ENCODE measurements at places on chromosomes 4 and X.

DNA sequence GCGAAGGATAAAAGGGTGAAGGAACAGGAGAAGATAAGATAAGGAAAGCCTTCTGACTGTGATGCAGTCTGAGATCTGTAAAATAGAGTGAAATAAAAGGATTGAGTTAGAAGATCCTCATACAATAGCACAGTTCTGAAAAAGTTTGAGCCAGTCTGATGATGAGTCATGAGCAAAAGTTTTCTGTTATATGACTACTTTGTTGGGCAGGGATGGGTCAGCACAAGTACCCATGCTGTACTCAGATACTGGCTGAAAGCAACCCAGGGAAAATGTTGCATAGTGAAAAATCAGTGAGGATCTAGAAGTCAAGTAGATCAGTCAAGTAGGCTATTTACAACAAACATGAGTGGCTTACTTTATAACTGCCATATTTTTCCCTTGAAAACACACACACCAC is 253.5 kb downstream of the PCDH10 start:
- DNase-seq = no peak

GRCh38 chr4:133910165-133910564 is 291.4 kb downstream of the PABPC4L start:
- no peak for DNase-seq

- no peak for DNase-seq
Measured at GRCh38 chr4:183961795-183962194, 56.7 kb downstream of the STOX2 start.

DNA sequence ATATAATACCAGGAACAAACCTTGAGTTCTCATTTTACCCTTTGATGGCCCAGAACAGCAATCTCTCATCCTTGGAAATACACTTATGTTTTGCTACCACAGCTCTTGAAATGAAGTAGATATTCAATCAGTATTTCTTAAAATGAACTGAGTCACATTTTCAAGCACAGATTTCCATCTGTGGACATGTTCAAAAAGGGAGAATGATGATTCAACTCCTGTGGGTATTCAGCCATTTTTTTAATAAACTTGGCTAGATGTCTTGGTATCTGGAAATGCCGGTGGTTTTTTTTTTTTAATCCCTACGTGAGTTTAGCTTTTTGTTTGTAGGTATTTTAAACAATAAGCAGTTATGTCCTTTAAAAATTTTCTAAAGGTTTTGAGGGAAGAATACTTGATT is 64.2 kb upstream of the TRPC5OS start:
- DNase-seq = no peak

GRCh38 chr4:140944572-140944971 is 188.4 kb upstream of the TBC1D9 start:
- DNase-seq = no peak

DNA sequence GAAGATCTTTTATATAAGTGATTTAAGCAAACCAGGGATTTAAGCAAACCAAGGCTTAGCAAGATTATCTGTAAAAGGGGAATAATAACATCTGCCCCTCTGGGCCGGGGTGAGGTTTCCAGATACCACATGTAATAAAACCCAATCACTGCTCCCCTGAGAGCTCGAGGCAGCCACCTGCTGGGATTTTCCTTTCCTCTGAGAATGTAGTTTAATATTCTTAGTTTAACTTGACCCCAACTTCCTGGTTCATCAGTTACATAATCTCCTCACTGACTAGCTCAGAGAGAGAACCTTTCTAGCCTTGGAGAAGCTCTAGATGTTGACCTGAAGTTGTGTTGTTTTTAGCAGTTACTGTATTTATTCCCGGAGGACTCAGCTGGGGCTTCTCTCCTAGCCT is 322.4 kb downstream of the ARHGAP10 start:
- no peak for DNase-seq

- DNase-seq = no peak
Measured at GRCh38 chr4:72378901-72379300, 190.1 kb downstream of the ADAMTS3 start.

DNA sequence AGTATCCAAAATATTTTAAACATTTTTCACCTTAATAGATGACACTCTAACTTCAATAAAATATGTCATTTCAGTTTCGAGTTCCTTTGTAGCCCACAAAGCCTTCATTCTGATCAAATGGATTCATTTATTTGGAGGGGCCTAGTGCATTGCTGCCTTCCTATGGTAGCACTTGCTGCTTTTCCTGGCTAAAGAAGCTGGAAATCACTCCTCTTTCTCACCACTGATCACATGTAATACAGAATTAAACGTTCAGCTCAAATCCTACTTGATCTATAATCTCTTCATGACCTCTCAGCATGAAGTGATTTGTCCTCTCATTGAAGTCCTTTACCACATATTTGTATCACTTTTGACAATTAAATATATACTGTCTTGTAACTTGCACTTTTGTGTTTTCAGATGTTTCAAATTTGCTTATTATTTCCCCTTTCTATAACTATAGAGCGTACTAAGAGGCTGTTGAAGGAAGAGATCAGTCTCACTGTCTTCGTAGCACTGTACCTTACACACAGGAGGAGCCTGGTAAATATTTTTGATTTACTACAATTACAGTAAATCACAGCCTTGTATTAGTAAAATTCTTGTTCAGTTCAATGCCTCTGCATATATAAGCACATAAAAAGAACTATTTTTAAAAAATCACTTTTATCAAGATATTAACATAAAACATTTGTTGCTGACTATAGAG is 555 bp downstream of the CFI start:
- no peak for DNase-seq

GRCh38 chr4:5982156-5982973 is 35.9 kb downstream of the C4orf50 start:
- DNase-seq = no peak

- DNase-seq = no peak
Measured at GRCh38 chr4:148203056-148203898, 238.9 kb downstream of the NR3C2 start.

GRCh38 chrX:104211187-104211586 is 43.5 kb downstream of the ESX1 start:
- no peak for DNase-seq

DNA sequence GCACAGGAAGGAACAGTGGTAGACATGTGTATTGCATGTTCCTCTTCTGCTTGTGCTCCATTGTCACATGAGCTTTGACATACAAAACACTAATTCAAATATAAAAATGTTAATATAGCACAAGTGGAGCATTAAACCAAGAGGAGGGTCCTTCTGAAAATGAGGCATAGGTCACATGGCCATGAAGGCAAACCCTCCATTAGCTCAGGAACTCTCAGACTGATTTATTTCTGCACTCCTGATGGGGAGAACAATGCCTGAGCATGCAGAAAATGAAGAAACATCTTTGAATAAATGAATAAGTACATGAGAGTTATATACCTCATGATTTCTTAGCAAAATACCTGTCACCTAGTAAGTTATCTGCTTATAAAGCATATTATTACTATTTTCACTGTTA is 769.2 kb upstream of the EPHA5 start:
- no peak for DNase-seq

- no peak for DNase-seq
Measured at GRCh38 chr4:154254999-154255398, 236.6 kb downstream of the DCHS2 start.

- no peak for DNase-seq
Measured at GRCh38 chr4:153745651-153746050, 14.2 kb downstream of the RNF175 start.

DNA sequence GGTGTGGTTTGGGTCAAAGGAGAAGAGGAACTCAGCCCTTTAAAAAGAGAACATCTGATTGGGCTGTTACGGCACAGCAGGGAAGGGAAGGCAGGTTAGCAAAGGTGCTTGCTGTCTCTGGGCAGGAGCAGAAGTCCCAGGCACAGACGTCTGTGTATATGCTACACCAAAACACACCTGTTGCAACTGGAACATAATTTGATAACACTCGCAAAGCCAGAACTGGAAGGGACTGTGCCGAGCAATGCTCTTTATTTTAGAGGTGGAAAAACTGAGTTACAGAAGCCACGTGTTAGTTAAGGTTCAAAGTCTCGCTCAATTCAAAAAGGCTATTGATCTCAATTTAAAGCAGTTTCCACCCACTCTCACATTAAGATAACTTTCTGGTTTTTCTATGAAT is 2.2 kb upstream of the FAM114A1 start:
- no peak for DNase-seq

DNA sequence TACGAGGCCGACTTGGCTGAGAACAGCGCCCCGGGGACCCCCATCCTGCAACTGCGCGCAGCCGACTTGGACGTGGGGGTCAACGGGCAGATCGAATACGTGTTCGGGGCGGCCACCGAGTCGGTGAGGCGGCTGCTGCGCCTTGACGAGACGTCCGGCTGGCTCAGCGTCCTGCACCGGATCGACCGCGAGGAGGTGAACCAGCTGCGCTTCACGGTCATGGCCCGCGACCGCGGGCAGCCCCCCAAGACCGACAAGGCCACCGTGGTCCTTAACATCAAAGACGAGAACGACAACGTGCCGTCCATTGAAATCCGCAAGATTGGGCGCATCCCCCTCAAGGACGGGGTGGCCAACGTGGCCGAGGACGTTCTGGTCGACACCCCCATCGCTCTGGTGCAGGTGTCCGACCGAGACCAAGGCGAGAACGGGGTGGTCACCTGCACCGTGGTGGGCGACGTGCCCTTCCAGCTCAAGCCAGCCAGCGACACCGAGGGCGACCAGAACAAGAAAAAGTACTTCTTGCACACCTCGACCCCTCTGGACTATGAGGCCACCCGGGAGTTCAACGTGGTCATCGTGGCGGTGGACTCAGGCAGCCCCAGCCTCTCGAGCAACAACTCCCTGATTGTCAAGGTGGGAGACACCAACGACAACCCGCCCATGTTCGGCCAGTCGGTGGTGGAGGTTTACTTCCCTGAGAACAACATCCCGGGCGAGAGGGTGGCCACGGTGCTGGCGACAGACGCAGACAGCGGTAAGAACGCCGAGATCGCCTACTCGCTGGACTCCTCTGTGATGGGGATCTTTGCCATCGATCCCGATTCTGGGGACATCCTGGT is 2.4 kb downstream of the PCDH7 start:
- DNase-seq = no peak

DNA sequence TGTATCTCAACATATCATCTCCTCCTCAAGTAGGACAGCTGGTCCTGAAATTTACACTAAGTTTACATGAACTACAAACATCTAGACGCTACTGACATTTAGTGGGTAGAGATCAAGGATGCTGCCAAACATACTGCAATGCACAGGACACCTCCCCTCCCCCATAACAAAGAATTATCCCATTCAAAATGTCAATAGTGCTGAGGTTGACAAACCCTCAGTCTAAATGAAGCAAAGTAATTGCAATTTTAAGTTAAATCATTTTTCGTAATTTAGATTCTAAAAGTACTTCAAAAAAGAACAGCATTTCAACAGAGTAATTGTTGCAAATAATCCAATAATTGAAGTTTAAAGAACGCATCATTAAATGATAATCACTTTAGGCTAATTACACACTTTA is 1.2 kb downstream of the PRMT9 start:
- DNase-seq = no peak

GRCh38 chrX:145936769-145937168 is 119.1 kb downstream of the SLITRK2 start:
- no peak for DNase-seq

DNA sequence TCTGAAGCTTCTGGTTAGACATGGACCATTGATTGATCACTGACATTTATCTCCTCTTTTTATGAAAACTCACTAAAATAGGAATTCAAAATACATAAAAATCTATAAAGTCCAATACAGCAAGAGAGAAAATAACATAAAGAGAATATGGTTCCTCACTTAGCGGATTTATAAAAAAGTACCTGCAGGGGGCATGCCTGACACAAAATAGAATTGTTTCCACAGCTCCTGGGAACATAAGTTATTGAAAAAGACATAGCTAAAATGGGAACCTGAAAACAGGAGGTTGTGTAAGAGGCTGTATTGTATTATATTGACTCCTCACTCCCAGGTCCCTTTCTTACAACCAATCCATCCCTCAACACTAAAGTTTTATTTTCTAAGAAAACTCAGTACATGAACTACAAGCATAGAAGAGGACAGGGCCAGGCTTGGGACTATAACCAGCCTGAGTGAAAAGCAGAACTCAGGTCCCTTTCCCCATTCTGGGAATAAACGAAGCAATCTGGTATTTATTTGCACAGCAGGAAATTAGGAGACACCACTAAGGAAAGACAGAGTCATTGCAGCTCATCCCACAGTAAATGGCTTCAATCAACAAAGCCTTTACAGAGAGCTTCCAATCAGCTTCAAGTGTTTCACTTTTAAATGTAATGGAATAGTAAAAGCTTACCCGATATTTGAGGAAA is 121.1 kb upstream of the NDST4 start:
- DNase-seq = no peak

GRCh38 chr4:151652841-151653547 is 107.8 kb downstream of the GATB start:
- DNase-seq = no peak

DNA sequence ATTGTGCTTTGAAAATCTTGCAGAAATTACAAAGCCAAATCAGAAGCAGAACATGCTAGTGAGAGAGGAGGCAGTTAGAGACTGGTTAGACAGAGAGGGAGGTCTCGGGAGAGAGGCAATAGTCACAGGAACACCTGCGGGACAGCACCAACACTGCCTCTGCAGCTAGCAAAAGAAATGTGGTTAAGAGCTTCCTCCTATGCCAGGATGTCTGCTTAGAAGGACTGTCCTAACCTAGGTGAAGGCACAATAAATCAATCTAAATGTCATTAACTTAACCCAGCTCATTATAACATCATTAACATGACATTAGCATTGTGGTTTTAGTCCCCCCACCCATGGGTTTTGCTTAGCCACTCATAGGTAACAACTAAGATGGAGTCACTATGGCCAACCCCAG is 726.7 kb downstream of the PCDH18 start:
- no peak for DNase-seq

- DNase-seq = no peak
Measured at GRCh38 chr4:80076681-80077080, 3.7 kb upstream of the ANTXR2 start.

GRCh38 chr4:15353207-15353606 is 74.6 kb upstream of the C1QTNF7 start:
- DNase-seq = no peak
